Kasumi-1 (cell line): ENCODE measurements at places on chromosomes 2 and 18.

- DNase-seq, result no peak
Measured at GRCh38 chr18:8329186-8329771, 280.0 kb upstream of the RAB12 start.

- no peak for DNase-seq
Measured at GRCh38 chr18:8176554-8176953, 432.7 kb upstream of the RAB12 start.

- DNase-seq, result no peak
Measured at GRCh38 chr2:166675553-166675952, 181.5 kb upstream of the SCN7A start.

- DNase-seq, result no peak
Measured at GRCh38 chr2:136104977-136105376, 13.0 kb downstream of the CXCR4 start.

DNA sequence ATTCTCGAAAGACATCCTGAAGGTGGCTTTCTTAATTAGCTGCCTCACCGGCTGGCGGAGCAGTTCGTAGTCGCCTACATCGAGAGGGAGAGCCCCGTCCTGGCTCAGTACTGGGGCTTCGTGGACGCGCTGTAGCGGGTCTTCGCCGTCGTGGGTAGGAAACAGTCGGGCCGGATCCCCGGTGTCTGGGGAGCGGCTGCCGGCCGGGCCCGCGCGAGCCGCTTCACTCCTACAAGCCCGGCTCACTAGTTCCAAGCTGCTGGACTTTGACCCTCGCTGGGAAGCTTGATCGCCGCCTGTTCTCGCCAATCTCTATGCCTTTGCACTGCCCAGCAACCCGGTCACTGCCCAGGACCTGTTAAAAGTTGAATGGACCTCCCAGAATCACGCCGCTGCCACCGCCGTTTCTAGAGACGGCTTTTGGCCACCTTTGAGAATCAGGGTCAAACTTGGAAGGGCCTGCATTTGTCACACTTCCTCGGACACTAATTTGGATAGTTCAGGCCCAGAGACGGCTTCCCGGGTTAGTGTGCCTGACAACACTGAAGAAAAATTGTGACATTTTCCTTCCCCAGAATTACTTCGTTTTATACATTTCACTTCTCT is 41.4 kb upstream of the AKAIN1 start:
- DNase-seq, result no peak
